ENCODE measurements at places on chromosomes 3 and 15.
A peak's percentile ranks its signal among the peaks of the same experiment; 100 is the strongest.

DNA sequence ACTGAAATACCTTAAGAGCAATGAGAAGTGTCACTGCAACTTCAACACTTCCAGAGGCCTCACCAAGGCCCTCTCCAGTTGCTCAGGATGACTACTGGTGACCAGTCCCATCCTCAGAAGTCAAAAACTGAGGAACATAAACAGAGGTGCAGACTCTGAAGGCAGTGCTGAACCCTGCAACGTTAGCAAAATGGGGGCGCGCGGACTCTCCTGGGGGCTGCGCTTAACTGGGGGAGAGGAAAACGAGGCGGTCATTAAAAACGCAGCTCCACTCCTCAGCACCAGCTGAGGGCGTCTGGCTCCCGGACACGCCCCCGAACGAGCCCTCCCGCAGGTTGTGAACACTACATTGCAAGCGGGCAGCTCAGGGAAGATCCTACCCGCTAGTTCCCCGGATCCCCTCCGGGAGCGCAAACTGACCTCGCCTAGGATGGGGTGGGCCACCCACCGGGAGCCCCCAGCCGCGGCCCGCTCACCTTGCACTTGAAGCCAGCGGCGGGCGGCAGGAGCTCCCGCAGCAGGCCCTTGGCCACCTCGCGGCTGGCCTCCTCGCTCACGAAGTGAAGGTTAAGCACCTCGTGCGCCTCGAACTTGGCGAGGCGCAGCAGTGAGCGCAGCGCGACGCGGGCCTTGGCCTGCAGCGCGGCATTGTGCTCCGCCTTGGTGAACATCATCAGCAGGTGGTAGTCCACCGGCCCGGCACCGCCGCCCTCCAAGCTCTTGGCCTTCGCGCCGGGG, 711 bp downstream of the XXYLT1 start:
- DNase-seq, result no peak

- no peak for DNase-seq
Measured at GRCh38 chr3:169940470-169941181, 26.0 kb upstream of the SEC62 start.

GRCh38 chr3:101846709-101847108, 2.6 kb upstream of the NFKBIZ start:
- no peak for DNase-seq

- DNase-seq, result no peak
Measured at GRCh38 chr3:138456961-138457862, 22.8 kb downstream of the ESYT3 start.

DNA sequence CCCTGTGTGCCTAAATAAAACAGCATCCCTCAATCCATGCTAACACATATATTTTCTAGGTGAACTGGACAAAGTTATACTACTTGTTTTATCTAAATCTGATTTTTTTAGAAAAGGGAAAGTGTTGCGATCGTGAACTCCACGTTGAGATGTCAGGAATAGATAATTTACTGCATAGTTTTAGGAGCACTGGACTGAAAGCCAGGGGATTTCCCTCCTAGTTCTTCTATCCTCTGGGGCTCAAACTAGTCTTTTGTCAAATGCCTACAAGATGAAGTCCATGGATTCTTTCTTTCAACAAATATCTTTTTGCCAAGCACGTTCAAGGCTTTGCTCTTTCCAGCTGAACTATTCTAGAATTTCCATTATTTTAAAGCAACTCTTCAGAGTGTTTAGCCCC, 617 bp upstream of the HPS3 start:
- no peak for DNase-seq

DNA sequence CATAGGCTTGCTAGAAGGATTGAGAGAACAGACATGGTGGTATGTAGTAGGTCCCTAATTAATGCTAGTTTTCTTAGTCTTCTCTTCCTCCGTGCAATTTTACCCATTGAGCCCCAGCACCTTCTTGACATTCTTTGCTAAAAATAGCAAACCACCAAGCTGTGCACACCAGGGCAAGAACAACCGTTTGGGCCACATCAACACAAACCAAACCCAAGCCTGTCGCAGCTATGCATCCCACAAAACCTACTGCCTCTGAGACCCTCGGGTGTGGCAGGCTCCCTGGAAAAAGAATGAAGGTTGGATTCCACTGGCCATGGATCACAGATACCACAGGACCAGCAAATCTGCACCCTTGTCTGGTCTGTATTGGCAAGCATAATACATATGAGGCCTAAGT, 27.1 kb downstream of the HEG1 start:
- DNase-seq, result no peak

DNA sequence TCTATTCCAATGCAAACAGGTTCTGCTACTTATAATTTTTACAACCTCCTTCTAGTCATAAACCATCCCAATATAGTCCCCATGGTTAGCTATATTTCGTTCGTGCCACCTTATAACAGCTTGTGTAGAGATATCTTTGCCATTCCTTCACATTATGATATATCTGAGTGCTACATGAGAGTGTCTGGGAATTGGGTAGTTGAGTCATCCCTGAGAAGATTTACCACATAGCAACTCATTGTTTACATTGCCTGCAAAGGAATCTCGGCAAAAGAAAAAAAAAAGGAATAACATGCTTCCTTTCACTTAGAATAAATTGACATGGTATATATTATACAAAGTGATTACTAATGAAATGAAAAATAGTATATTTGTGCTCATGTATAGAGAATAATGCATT, 86.0 kb upstream of the VGLL3 start:
- DNase-seq, result no peak

- DNase-seq, result no peak
Measured at GRCh38 chr3:4398120-4398940, 68.7 kb downstream of the SUMF1 start.

GRCh38 chr3:118080889-118081288, 953.8 kb downstream of the IGSF11 start:
- no peak for DNase-seq

DNA sequence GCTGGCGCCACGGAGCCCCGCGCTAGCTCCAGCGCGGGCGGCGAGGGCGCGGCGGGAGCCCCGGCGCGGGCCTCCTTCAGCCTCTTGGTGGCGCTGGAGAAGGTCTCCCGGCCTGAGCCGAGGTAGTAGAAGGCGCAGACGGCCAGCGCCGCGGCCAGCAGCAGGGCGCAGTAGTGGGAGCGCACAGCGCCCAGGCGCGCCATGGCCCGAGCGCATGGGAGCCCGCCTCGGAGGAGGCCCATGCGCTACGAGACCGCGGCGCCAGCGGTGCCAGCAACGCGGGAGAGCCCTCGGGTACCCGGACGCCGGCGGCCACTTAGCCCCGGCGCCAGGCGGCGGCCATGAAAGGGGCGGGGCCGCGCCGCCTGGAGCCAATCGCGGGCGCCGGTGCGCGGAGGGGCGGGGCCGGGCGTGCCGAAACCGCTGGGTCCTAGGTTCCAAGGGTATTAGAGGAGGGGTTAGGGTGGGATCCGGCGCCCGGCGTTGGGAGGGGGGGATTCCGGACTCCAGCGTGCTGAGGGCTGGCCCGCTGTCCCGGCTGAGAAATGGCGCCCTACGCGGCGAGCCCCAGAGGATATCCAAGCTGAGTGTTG, at the start of gene XXYLT1:
Gene XXYLT1, minus strand, starts transcription at position 343 of the 593 bp plus-strand sequence. Its CDS starts 101 bp downstream, at position 242.
- peak; percentile 83 for DNase-seq

- DNase-seq, result no peak
Measured at GRCh38 chr3:171966533-171967136, 72.7 kb upstream of the FNDC3B start.

- no peak for DNase-seq
Measured at GRCh38 chr15:91257746-91258414, 157.8 kb downstream of the SV2B start.

DNA sequence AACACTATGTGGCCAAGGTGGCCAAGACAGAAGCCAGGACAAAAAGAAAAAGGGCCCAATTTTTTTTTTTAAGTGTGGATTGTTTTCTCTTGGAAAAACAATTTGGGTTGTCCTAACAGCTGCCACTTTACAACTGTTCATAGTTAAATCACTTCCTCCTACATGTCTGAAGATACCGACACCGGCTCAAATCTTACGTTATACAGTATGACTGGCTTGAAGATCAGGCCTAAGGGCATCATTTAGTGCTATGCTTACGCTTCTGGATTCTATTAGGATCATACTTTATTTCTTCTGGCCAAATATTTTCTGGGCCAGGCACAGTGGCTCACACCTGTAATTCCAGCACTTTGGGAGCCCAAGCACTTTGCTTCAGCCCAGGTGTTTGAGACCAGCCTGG, 404.4 kb downstream of the MECOM start:
- DNase-seq, result no peak

DNA sequence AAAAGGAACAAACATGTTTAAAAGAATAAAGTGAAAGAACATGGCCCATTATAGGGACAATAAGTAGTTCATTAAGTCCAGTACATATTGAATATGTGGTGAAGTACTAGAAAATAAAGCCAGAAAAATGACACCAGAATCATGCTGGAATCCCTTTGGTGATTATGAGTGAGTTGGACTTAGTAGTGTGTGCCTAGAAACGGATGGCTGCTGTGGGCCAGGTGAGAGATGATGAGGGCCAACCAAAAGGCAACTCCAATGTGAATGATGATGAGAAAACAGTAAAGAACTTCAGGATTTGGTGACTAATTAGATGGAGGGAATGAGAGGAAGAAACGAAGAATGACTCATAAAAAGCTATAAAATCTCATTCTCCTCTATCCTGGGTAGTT, 3.3 kb downstream of the CRYGS start:
- DNase-seq, result no peak

DNA sequence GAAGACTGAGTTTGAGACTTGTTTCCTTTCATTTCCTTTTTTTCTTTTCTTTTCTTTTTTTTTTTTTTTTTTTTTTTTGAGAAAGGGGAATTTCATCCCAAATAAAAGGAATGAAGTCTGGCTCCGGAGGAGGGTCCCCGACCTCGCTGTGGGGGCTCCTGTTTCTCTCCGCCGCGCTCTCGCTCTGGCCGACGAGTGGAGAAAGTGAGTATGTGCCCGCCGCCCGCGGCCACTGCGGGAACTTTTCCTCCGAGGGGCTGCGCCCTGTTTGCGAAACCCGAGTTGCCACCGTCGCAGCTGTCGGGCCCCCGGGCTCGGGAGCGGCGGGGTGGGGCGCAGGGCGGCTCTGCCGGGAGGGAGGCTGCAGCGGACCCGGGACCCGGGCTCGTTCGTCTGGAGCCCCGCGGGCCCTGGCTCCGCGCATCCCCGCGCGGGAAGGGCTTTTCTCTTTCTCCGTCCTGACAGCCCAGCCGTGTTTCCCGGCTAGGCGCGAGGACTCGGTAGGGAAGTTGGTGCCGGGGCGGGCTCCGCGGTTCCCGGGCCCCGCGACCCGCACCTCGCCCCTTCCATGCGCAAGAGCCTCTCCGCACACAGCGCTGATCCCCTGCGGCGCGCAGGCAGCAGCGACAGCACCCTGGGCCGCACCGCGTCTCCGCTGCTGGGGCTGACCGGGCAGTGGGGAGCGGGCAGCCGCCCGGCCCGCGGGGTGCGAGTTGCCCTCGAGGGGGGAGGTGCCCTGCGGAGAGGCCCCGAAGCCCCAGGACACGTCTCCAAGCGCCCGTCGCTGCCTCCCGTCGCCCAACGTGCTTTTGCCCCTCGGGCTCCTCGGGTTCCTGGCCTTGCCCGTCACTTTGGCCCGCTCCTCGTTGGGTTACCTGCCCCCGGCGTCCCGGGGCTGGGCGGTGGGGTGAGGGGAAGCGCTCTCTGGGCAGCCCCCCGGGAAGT, 1.4 kb downstream of the IGF1R start:
- no peak for DNase-seq

DNA sequence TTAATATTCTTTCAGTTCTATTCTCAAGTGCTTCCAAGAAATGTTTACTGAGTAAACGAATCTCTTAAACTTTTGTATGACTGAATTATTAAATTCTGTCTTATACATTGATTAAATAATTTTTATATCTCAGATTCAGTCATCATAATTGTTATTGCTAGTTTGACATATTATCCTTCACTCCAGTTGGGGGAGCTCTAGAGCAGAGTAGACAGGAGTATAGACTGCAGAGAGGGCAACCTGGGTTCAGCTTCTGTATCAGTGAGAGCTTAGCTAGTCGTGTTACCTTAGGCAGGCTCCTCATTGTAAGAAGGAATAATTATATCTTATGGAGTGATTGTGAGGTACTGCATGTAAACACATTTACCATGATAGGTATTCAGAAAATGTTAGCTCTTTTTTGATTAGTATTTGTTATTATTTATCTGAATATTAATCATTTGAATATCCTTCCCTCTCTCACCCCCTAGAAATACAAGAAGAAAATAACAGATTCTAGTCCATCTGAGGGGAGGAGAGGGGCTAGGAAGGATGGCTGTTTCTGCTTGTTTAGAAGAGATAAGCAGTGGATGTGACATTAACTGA, 31.0 kb upstream of the ZCWPW2 start:
- no peak for DNase-seq

GRCh38 chr3:851098-851790, 241.6 kb upstream of the CNTN6 start:
- no peak for DNase-seq

- DNase-seq, result no peak
Measured at GRCh38 chr15:92715758-92716157, 60.2 kb upstream of the FAM174B start.

- DNase-seq, result no peak
Measured at GRCh38 chr3:195113048-195113447, 157.9 kb downstream of the XXYLT1 start.

GRCh38 chr3:153209596-153209995, 47.6 kb downstream of the RAP2B start:
- no peak for DNase-seq

- no peak for DNase-seq
Measured at GRCh38 chr3:191262650-191263049, 63.6 kb downstream of the OSTN start.

DNA sequence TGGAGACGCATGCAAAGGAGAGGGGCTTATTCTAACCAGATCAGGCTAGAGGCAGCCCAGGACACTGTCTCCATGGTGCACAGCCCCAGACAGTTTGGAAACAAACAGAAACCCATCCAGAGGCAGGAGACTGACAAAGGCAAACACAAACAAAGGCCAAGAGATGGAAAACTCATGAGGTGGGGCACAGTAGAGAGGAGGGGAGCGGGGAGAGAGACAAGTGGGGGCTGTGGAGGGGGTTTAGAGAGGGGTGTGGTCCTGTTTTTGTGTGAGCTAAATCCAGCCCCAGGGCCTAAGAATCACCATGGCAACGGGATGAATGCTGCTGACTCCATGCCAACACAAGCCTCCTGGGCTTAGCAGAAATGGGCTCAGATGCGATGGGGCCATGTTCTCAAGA, 32.3 kb downstream of the PARP16 start:
- DNase-seq, result no peak

DNA sequence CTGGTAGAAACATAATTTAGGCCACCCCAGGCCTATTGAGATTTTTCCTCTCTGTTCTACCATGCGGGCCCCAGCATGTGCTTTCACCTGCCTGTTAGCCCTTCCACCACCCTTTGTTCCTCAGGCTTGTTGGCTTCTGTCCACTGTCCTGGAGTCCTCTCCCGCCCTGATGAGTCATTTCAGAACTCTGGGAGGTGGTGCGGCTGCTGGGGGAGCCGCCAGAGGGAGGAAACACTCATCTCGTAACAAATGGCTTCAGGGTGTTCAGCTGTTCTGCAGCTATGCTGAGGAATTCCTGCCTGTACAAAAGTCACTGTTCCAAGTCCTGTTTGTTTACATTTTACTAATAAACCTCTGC, 36.3 kb downstream of the LRTM1 start:
- DNase-seq, result peak; percentile 17

GRCh38 chr3:33717616-33717865, 513 bp downstream of the CLASP2 start:
- no peak for DNase-seq

GRCh38 chr15:82298520-82298919, 35.9 kb downstream of the SAXO2 start:
- DNase-seq, result no peak

- DNase-seq, result no peak
Measured at GRCh38 chr3:61483997-61484396, 77.4 kb upstream of the PTPRG start.

- no peak for DNase-seq
Measured at GRCh38 chr15:100849855-100850218, 29.8 kb upstream of the ALDH1A3 start.
